ENCODE measurements at places on chromosomes 2 and 18. TPM values are rescaled to one million over a fixed set of nuclear protein-coding genes. Genes with fewer than 3 reads are reported as not detected.

Gene EVX2
- total RNA-seq: 0.09 TPM

Gene C2orf72
- 0.70 TPM for total RNA-seq

Gene SLC8A1
- total RNA-seq: 7.9 TPM

Gene SALL3
- not detected for total RNA-seq

Gene CHAC2
- 2.7 TPM for total RNA-seq

Gene LIMS2
- total RNA-seq: 55.2 TPM

Gene KLHL30
- 0.12 TPM for total RNA-seq

Gene EFHD1
- total RNA-seq: 1.1 TPM

Gene SCYGR4
- total RNA-seq: not detected

Gene ACMSD
- total RNA-seq: not detected

Gene C2orf66
- total RNA-seq: not detected

Gene RIT2
- not detected for total RNA-seq

Gene CRYBA2
- not detected for total RNA-seq

Gene NPC1
- total RNA-seq: 31.6 TPM

Gene ANKRD30B
- total RNA-seq: not detected

Gene PRKAG3
- total RNA-seq: not detected

Gene OTOS
- total RNA-seq: not detected

Gene RNF152
- total RNA-seq: 1.4 TPM

Gene ANKRD12
- total RNA-seq: 10.9 TPM

Gene OBSL1
- 140 TPM for total RNA-seq

Gene RASGRP3
- total RNA-seq: 13.1 TPM

Gene HOXD3
- total RNA-seq: 0.82 TPM

Gene TGFA
- total RNA-seq: not detected

Gene KATNAL2
- total RNA-seq: 10.8 TPM

Gene SCN3A
- total RNA-seq: not detected
